ENCODE measurements at places on chromosomes 5 and 9.
A peak's percentile ranks its signal among the peaks of the same experiment; 100 is the strongest.

DNA sequence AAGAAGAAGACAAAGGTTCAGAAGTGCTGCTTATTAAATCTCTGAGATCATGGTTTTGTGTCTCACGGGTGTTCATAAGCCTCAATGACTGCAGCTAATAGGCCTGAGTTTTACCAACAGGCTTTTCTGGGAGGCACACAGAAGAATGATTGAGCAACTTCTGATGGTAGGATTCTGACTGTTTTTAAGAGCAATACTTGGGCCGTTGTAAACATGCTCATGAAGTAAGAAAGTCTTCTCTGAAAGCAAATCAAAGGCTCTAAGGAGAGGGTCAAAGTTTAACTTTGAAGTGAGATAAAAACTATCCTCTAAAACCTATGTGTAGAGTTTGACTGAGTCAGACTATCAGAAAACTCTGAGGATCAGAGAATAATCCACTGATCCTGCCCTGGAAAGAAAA, 390.9 kb upstream of the DAB2 start:
- no peak for DNase-seq

DNA sequence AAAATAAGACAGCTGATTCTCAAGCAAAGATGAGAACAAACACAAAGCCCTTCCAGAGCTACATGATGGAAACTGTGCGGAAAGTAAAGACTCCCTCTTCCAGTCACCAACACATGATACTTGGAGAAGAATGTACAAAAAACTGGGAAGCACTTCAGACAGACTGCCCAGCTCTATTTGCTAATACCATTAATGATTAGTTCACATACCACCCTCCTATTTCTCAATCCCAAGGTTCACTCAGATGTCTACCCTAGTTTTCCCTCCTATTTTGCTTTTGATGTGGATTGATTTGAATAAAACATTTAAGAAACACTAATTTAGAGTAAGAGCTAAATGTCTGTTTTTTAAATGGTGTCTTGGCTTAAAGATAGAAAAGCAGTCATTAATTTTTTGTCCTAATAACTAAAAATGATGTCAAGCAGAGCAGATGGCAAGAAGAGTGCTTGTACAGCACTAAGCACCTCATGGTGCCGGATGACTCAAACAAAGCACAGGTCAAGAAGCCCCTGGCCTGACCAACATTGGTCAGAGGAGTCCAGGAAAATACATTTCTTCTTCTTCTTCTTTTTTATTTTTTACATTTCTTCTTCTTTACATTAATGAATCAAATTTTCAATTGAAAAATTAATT, 639.4 kb downstream of the PDE4D start:
- DNase-seq, result no peak

GRCh38 chr5:66558560-66558959, 37.6 kb upstream of the MAST4 start:
- DNase-seq, result peak; percentile 8

- DNase-seq, result peak; percentile 6
Measured at GRCh38 chr9:2159521-2160454, 144.6 kb downstream of the SMARCA2 start.

- no peak for DNase-seq
Measured at GRCh38 chr5:19193631-19194030, 794.4 kb downstream of the CDH18 start.
